Regular cardiac myocyte (primary cell): ENCODE measurements at places on chromosomes 11 and 22. TPM values are rescaled to one million over a fixed set of nuclear protein-coding genes. Genes with fewer than 3 reads are reported as not detected.

Gene ANO9
- not detected in 2 replicates for total RNA-seq

Gene IGSF22
- under 0.01 TPM in 2 replicates for total RNA-seq

Gene CHRM1
- total RNA-seq, result not detected in 2 replicates

Gene PKP3
- 2.1 and 2.8 TPM in 2 replicates for total RNA-seq

Gene MPZL3
- total RNA-seq, result 1.3 and 2.0 TPM in 2 replicates

Gene OTOG
- total RNA-seq, result not detected in 2 replicates

Gene DSCAML1
- under 0.01 TPM in 1 of 2 replicates, not detected in the other for total RNA-seq

Gene MAPK8IP2
- under 0.01 TPM in 2 replicates for total RNA-seq

Gene CDC42BPG
- 0.19 and 1.1 TPM in 2 replicates for total RNA-seq

Gene TREH
- not detected in 2 replicates for total RNA-seq

Gene TRIM48
- not detected in 2 replicates for total RNA-seq

Gene CALCA
- 0.28 TPM in 1 of 2 replicates, not detected in the other for total RNA-seq

Gene MMP13
- not detected in 2 replicates for total RNA-seq

Gene ZP1
- 2.1 and 4.2 TPM in 2 replicates for total RNA-seq

Gene HSPB2
- 0.28 and 0.77 TPM in 2 replicates for total RNA-seq

Gene CRYAB
- total RNA-seq, result 41.2 and 44.7 TPM in 2 replicates

Gene TRIM34
- 8.6 and 13.2 TPM in 2 replicates for total RNA-seq

Gene SHANK3
- 0.19 and 0.28 TPM in 2 replicates for total RNA-seq

Gene CRYBA4
- total RNA-seq, result not detected in 2 replicates
